ENCODE measurements at places on chromosomes 7 and 10.

DNA sequence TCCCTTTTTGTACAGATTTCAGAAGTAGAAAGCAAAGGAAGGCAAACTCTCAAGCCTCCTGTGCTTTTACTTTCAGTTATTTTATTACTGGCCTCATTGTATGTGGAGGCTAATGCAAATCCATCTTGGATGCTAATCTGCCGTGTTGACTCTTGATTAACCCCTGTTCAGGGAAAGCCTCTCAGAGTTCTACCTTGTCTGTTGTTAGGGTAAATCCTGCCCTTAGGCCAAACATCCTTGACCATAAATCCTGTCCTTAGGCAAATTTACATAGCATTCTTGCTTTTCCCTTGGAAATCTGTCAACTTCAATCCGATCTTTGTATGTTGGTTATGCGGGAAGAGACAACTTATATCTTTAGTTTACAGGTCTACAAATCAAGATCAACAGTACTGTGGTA lies 709.9 kb upstream of the LRRTM3 start:
- DNase-seq, result no peak

DNA sequence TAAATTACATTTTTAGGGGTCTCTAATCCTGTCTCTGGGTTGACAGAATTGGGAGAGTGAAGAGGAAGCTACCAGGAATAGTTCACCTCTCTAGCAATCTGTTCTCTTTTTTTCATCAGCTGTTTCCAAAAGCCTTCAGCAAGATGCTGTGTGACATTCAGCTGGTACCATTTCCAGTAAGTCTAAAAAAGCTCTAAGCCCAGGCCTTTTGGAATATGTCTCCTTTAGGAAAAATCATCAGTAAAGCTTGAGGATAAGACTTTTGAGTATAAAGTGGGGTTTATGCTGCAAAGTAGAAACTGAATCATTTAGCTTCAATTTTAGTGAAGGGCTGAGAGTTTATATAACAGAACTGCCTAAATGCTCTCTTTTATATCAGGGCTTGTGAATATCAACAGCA lies 81.5 kb downstream of the CCNY start:
- DNase-seq, result no peak

DNA sequence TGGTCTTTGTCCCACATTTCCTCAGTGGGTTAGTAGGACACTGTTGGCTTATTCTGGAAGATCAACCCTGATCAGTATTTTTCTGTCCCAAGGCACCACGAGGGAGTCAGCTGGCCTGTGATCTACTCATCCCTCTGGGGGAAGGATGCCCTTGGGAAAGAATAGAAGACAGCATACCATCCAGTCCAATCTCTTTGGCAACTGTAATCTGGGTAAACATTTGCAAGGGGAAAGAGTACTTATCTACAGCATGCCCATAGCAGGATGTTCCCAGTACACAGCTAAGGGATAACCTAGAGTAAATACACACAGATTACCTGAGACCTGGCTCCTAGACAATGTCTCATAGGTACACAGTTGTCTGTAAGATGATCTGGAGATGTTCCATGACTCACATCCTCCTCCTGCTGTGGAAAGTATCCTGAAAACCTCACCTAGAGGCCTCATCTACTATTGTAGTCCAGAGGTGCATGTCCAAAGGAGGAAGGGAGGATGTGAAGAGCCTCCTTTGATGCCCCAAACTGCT lies 134.3 kb upstream of the VWC2 start:
- no peak for DNase-seq

DNA sequence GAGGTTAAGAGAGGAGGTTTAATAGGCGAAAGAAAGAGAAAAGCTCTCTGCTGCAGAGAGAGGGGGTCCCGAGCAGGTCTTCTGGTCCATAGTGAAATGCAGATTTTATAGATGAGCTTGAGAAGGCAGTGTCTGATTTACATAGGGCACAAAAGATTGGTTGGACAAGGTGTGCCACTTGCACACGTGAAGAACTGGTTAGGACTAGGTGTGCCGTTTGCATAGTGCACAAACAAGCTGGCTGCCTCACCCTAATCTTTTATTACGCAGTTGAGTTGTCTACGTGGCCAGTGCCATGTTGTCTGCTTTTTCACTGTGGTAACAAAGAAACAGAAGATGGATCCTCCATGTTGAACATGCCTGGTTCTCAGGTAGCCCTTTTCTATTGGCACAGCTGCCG lies 82.6 kb downstream of the AMPH start:
- DNase-seq, result no peak

DNA sequence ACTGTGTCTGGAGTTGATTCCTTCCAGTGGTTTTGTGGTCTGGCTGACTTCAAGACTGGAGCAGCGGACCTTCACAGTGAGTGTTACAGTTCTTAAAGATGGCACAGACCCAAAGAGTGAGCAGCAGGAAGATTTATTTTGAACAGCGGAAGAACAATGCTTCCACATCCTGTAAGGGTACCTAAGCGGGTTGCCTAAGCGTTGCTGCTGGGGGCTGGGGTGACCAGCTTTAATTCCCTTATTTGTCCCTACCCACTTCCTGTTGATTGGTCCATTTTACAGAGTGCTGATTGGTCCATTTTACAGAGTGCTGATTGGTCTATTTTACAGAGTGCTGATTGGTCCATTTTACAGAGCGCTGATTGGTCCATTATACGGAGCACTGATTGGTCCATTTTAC lies 13.2 kb downstream of the AKR1B15 start:
- DNase-seq, result no peak

DNA sequence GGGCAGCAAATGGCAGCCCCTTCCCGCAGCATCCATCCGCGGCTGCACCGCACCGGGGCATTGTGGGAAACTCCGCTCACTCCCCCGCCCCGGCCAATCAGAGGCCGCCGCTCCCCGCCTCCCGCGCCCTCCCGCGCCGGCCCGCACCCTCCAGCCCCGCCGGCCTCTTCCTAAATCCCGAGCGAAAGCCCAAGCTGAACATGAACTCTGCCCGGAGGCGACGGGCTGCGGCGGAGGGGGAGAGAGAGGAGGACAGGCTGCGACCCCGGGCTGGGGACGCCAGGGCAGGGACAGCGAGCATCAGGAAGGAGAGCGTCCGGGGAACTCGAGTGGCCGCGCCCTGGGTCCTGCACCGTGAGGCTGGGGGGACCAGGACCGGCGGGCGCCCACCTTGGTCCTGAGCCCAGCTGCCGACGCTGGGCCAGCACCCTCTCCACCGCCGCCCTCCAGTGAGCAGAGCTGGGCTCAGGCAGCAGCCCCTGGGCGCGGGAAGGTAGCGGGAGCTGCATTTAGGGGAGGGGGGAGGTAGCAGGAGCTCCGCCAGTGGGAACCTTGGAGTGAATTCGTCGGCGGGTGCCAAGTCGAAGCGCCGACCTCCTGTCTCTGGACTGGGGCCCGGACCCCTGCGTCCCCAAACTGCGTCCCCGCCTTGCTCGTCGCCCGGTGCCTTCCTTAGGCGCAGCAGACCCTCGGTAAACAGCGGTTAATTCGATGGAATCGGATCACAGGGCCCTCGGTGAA lies at the start of gene DGKI:
Gene DGKI, minus strand, starts transcription at position 148 of the 741 bp plus-strand sequence.
- DNase-seq, result peak; percentile 87

DNA sequence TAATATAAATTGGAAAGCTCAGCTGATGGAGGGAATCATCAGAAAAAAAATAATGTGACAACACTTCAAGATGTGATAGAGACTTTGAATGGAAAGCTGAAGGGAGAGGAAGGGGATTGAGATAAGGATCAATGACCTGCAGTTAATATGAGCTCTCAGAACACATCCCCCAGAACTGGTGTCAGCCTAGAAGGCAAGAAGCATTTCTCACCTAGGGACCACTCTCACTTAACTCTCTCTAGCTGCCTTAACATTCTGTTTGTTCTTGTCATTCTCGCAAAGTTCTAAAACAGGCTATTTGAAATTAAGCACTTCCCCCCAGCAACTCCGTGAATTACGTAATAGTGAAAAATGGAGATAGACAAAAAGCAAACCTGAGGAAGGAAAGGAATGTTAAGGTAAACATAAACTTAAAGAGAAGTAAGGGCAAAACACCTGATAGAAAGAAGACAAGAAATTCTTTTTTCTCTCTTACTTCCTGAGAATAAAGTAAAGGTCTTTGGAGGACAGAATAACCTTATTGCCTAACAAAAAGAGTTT lies 1.2 kb upstream of the MPP7 start:
- DNase-seq, result no peak

GRCh38 chr10:35635576-35635975 lies 6.5 kb downstream of the FZD8 start:
- peak; percentile 59 for DNase-seq

- no peak for DNase-seq
Measured at GRCh38 chr10:3525832-3526449, 259.1 kb downstream of the KLF6 start.

DNA sequence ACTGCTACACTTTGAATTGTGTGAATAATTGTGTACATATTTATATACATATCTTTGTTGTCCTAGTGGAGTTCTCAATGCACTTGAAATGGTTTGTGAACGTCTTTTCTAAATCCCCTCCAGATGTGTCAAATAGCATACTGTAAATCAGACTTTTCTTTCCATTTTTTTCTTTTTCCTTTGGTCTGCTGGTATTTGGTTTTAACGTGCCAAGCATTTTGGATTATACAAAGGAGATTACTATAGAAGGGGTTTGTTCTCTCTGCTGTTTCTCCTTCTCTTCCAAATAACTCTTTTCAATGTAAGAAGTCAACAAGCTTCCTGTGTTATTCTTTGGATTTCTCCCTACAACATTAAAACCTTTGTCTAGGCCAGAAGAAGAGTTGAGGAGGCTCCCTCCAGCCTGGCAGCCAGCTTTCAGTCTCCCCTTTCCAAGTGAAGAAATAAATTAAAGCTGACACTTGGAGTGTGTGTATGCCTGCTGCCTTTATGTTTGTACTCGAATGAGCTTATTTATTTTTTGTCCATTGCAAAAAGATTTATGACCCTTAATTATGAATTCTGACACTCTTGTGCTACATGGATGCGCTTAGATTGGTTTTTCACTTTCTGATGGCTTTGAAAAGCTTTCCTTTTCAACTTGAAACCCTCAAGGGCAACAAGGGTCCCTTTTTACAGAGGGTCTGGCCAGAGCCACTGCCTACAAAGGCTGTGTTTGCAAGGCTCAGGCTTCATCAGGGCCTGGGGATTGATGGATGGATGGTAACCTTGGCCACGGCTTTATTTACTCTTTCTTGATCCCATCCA lies 107.8 kb downstream of the RAB18 start:
- DNase-seq, result no peak

DNA sequence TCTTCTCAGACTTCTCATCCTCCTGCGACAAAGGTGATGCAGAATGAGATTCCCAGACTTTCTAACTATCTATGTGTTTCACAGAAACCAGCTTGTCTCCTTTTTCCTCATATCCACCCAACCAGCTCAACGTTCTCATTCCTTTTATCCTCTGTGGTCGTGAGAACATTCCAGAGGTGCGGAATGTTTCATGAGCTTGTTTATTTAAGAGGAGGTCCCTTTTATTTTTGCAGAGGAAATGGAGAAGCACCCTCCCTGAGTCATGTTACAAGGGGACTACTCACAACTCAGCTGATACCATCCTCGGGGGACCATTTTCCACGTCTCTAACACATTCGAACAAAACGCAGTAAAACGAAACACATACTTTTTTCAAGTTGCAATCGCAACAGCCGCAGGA lies 93.2 kb downstream of the ZRANB1 start:
- no peak for DNase-seq

- DNase-seq, result no peak
Measured at GRCh38 chr10:122849090-122849489, 3.4 kb upstream of the CUZD1 start.

DNA sequence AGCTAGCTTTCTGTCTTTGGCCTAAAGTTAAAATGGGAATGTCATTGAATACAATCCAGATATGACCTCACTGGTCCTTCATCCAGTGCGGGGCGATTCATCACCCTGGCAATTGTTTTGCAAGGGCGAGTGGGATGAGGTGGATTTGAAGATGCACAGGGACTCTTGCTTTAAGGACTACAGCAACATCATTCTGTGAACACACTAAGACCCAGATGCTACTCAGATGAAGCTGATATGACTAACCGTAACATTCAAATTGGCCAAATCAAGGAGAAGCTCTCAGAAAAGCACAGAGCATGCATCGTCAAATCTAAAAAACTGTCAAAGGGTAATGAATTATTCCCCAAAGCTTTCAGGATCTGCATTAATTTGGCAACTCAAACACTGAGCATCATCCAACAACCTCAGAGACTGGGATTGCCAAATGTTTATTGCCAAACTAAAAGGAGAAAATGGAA lies 12.8 kb downstream of the CPA1 start:
- no peak for DNase-seq

DNA sequence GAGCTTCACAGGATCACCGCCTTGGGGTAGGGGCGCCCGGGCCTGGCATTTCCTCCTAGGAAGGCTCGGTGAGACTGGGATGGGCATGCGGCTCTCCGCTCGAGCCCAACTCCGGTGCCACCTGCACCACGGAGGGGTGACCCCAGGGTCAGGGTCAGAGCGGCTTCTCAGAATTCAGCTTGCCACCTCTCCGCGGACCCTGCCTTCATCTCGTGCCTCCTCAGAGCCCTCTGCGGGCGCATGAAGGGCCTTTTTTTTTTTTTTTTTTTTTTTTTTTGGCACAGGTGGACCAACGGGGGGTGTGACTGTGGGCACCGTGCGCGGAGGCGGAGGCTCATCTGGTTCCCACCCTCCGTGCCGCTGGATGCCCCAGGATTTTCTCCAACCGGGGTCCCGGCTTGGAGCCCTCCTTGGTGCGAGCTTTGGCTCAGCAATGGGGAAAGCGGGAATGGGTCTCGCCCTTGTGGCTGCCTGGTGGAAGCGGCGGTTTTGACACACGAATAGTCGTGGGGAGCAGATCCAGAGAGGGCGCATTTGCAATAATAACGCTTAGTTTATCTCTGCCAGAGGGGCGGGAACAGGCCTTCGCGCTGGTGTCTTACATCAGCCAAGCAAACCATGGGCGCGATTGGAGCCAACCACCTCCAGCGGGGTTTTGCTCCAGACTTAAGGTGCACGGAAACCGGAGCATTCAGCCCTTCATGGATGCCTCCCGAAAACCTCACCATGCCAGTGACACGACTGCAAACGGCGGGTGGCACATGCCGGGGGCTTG lies 5.0 kb upstream of the TNRC18 start:
- peak; percentile 71 for DNase-seq

GRCh38 chr7:117083648-117084047 lies 130.3 kb downstream of the ST7 start:
- DNase-seq, result no peak

DNA sequence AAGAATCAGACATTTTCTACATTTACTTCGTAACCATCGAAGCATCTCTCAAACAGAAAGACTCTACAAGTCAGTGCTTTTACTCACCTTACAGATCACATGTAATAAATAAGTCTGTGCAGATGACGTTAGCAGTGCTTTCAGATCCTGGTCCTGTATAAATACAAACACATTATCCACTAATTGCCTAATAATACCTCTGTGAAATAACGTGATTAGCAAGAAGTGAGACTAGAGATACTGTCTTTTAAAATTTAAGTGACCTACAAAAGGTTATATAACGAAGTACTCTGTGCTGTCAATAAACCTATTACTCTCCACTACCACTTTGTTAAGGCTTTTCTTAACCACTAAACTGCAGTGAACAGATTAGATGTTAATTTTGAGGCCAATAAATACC lies 246.9 kb downstream of the NSUN6 start:
- DNase-seq, result no peak

DNA sequence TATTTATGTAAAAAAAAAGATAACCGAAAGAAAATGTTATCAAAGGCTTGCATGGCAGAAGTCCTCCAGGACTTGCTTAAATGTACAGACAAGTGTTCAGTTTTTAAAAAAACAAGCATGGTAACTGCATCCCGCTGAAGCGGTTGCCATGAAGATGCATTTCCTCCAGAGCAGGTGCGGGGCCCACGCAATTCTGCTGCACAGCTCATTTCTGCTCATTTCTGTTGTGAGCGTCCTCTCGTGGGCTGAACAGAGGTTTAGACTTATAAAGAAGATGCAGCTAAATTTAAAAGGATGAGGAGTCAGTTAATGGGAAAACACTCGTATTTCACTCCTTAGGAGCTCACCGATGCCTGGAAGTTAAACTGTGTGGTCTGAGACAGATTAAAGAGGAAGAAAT lies 247.6 kb downstream of the DNAJB6 start:
- no peak for DNase-seq

All from H7 (cell line).